ENCODE measurements at places on chromosomes 12 and 14.
A peak's percentile ranks its signal among the peaks of the same experiment; 100 is the strongest.

GRCh38 chr12:57839996-57840395 is 6.5 kb downstream of the CTDSP2 start:
- peak; percentile 13 for DNase-seq

DNA sequence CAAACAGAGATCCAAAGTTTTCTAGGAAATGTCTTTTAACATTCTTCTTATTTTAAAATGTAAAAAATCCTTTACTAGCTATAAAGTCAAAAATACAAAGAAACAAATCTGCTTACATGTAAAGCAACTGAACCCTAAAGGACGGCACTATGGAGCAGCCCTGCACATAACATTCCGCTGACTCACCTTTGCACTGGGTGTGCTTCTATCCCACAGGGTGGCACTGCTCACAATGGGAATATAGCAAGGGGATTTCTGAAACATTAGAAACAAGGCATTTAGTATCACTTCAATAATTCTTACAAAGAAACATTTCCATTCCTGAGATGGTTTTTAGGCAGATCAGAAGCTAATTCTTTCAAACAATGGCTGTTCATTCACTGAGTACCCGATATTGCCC is 94.3 kb downstream of the C12orf42 start:
- no peak for DNase-seq

DNA sequence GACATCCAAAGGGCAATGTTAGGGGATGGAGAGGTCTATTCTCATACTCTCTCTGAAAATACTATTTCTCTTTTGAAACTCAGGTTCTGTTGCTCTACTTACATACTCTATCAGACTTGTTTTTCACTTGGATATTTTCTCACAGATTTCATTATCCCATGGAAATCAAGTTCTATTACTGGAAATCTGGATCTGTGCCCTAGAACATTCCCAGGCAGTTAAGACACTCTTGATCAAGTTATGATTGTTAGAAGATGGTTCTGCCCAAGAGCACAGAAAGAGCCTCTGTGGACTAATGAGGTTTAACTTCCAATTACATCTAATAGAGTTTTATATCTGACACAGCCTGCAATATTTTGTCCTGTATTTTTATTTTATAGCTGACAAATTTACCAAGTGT is 591.0 kb upstream of the ATP2B1 start:
- DNase-seq, result no peak

DNA sequence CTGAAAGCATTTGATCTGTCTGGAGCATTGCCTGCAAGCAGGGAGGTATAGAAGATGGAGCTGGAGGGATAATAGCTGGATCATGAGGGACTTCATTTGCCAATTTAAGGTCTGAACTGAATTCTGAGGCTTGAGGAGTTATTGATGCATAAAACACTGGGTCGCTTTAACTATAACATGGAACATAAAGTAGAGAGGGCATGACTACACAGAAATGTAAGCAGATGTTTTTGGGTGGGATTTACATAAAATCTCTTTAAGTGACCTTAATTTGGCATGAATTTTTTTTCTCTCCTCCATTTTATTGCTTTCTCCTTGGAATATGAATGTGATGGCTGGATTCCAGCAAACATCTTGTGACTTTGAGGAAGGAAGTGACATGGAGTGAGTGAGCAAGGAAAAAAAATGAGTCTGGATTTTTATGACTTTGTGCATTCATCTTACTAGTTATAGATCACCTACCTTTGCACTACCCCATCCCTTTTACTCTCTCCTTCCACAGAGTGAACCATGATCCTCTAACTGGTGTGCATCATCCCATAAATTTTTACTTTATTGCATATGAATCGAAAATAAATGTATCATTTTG is 356.0 kb downstream of the DUSP6 start:
- no peak for DNase-seq

- no peak for DNase-seq
Observed at GRCh38 chr14:51168215-51168613, 71.8 kb upstream of the TMX1 start.

GRCh38 chr12:42679466-42679865 is 89.9 kb upstream of the PRICKLE1 start:
- no peak for DNase-seq

Measured in substantia nigra (tissue), 51 donors.